ENCODE measurements at places on chromosomes 13 and 19.

GRCh38 chr13:27362064-27362751 is 62.2 kb upstream of the GTF3A start:
- peak; percentile 37 for DNase-seq

DNA sequence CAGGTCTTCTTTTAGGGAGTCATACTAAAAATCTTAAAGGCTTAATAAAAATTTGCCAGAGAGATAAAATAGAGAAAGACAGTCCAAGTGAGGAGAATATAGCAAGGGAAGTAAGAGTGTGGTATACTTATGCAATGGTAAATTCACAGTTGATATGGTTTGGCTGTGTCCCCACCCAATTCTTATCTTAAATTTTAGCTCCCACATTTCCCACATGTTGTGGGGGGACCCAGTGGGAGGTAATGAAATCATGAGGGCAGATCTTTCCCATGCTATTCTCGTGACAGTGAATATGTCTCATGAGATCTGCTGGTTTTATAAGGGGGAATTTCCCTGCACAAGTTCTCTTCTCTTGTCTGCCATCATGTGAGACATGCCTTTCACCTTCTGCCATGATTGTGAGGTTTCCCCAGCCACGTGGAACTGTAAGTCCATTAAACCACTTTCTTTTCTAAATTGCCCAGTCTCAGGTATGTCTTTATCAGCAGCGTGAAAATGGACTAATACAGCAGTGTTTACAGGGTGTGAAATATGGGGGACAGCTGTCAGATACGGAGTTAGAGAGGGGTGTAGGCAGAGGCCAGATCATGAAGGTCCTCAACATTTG is 115.4 kb downstream of the UGGT2 start:
- DNase-seq: no peak

GRCh38 chr19:53365899-53366493 is 491 bp downstream of the ZNF525 start:
- no peak for DNase-seq

GRCh38 chr19:19489804-19490204 is 25.5 kb downstream of the TSSK6 start:
- DNase-seq: no peak

DNA sequence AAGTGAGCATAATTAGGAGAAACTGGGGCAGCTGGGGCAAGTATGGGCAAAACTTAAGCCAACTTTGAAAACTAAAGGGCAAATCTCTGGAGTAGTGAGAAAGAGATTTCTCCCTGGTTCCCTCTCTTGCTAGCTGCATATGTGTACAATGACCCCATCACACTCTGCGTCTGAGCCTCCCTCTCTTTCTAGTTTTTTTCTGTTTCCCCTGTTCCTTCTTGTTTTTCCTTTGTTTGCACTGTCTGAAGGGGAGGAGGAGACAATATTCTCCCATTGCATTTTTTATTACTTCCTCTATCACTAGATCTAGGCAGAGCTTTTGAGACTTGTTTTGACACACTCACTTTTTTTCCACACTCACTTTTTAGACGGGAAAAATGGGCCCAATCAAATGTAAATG is 11.2 kb upstream of the CLDN10 start:
- no peak for DNase-seq

DNA sequence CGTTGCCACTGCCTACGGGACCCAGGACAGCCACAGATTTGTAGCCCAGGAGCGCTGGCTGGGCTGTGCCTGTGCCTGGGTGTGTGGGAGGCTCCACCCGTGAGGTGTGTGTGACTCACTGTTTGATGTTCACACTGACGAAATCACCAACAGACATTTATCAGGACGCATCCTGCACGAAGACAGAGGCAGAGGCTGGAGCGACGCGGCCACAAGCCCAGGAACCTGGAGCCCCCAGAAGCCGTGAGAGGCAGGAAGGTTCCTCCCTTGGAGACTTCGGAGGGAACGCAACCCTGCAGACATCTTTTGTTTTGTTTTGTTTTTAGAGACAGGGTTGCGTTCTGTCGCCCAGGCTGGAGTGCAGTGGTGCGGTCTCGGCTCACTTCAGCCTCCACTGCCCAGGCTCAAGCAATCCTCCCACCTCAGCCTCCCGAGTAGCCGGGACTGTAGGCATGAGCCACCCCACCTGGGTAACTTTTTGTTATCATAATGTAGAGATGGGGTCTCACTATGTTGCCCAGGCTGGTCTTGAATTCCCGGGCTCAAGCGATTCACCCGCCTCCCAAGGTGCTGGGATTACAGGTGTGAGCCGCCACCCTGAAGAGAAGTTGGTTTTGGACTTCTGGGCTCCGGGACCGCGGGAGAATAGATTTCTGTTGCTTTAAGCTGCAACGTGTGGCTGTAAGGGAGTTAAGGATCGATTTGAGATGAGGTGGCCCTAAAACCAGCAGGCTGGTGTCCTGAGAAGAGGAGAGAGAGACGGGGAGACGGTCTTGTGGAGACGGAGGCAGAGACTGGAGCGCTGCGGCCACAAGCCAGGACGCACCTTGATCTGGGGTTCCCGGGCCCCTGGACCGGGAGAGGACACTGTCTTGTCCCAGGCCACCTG is 24.9 kb upstream of the WDR18 start:
- no peak for DNase-seq

DNA sequence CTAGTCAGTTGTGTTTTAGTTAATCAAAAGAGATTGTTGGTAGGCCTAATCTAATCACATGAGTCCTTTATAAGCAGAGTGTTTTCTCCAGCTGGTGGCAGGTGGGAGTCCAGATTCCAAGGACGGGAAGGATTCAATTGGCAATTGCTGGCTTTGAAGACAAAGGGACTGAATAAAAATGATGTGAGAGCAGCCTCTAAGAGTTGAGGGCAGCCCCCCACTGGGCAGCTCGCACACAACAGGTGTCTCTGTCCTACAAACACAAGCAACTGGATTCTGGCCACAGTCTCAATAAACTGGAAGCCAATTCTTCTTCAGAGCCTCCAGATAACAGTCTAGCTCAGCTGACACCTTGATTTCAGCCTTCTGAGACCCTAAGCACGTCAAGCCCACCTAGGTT is 915.2 kb downstream of the PCDH9 start:
- DNase-seq: no peak

- DNase-seq: no peak
Measured at GRCh38 chr19:16470911-16471811, 609 bp downstream of the EPS15L1 start.

DNA sequence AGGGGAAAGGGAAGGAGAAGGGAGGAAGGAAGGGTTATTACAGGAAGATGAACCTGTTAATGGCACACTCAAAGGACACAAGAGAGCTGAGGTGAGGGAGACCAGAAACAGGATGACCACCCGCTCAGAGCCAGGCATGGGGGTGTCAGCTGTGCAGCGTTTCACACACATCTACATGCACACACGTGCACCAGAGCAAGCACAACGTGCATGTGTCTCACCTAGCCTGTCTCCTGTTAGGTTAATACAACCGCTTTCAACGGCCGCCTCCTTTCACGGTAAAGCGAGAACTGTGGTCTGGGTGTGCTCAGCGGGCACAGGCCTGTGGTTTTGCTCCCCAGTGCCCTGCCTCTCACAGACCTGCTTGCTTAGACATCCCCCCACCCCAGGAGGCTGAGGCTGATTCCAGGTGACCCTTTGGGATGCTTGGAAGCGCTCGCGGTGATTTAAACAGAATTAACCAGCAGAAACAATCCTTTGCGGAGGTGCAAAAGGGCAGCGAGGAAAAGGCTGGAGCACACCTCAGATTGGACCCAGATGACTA is 27.4 kb downstream of the IRS2 start:
- no peak for DNase-seq

DNA sequence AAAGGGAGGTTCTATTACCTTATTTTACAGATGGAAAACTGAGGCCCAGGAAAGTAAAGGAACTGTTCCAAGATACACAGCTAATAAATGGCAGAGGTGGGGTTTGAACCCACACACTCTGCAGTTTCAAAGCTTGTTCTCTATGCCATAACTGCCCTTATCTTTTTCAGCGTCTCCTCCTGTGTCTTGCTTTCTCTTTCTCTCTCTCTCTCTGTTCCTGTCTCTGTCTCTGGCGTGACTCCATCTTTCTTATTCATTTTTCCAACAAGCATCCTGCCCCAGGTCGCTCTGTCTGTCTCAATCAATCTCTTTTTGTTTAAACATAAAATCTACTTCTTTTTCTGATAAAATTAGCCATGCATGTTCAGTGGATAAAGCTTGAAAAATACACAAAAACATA is 3.2 kb upstream of the IFNL4 start:
- no peak for DNase-seq

- no peak for DNase-seq
Measured at GRCh38 chr19:6811906-6812305, 39.4 kb downstream of the VAV1 start.

DNA sequence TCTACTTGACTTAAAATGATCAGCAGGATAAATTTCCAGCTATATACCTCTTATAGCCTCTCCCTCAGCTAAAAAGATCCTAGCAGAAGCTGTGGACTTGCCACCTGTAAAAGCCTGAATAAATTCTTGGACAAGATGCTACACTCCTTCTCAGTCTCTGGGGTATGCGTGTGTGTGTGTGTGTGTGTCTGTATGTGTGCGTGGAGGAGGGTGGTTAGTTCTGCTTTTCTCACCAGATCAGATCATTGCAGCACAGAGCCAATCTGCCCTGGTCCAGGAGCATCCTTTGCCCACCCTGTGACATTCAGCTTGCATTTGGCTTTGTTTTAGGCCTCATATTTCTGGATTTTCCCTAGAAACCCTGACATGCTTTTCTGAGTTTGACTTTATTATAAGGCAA is 438.3 kb downstream of the RFC3 start:
- DNase-seq: peak; percentile 45

- DNase-seq: no peak
Measured at GRCh38 chr13:23956106-23956505, 58.8 kb upstream of the C1QTNF9B start.

DNA sequence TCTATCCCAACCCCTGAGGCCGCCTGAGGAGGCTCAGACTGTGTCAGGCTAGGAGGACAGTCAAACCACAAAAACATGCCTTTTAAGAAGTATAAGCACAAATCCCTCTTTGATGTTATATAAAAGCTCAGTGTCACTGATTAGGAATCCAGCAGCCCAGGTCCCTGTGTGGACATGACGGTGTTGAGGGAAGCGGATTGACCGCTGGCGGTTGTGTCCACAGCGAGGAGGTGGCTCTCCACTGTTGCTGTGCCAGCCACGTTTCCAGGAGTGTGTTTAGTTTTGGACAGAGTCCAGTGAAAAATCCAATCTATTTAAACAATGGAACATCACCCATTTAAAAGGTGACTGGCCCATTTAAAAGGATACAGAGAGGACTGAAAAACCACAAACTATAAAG is 7.5 kb upstream of the GJA3 start:
- DNase-seq: no peak

- no peak for DNase-seq
Measured at GRCh38 chr13:52118595-52118994, 10.3 kb downstream of the NEK5 start.

- DNase-seq: no peak
Measured at GRCh38 chr13:42553098-42554046, 20.6 kb upstream of the TNFSF11 start.

- no peak for DNase-seq
Measured at GRCh38 chr19:4081441-4082129, 14.9 kb upstream of the ZBTB7A start.

DNA sequence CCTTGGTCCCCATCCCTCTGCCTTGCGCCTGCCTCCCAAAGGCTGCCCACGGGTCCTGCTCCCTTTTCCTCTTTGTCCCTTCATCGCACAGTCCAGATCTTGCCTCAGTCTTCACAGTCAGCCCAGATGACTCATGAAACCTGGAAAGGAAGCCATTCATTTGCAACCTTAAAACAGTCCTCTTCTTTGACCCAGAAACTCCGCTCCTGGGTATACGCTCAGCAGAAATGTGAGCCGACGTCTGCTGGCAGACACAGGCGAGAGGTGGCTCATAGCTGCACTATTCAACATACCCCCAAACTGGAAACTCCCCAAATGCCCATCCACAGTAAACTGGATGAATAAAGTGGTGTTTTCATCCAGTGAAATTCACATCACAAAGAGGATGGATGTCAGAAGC is 13.6 kb upstream of the PEPD start:
- no peak for DNase-seq

GRCh38 chr13:30859326-30859725 is 46.7 kb upstream of the MEDAG start:
- no peak for DNase-seq

DNA sequence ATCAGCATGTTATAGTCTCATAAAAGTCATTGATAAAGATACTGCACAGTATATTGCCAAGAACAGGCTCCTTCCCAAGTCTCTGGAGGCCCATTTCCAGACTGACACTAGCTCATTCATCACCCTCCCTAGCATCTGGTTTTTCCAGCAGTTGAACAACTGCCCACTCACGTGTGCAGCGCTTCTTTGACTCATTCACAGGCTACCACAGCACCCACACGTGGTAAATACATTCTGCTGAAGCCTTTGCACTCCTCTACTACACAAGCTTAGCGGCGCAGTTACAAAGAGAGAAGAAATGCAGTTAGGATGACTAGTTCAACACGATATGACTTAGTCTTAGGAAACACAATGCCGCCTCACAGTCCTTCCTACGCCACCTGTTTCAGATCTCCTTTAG is 87.7 kb downstream of the DOCK9 start:
- DNase-seq: no peak

DNA sequence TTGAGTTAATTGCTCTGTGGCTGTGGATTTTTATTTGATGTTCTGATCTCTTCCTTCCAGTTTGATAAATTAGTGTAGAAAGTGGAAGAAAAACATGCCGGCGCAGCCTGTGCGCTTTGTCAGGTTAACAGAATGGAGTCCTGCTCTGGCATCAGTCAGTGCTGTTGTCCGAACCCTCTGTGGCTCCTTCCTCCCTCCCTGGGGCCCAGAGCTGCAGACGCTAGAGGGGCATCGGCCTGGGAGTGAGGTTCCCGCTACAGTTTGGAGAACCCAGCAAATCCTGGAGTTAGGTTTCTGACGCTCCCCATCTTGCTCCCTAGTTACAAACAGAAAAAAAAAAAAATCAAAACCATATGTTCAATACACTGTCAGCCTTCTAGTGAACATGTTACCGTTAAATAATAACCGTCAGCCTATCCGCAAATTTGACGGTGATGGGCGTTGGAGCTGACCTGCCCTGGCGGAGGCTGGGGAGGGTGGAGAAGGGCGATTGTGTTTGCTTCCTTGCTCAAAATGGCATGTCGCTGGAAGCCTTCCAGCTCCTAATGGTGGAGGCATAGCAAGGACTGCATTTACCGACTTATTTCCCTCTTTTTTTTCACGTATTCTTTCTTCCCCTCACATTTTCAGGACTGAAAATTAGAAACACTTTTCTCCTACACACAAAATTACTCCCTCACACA is 13.6 kb downstream of the MBNL2 start:
- DNase-seq: no peak

GRCh38 chr19:858868-859843 is at the start of gene CFD:
TSS of gene CFD (plus strand) at chr19:859664. CDS start at chr19:859690, 26 bp downstream.
- no peak for DNase-seq

DNA sequence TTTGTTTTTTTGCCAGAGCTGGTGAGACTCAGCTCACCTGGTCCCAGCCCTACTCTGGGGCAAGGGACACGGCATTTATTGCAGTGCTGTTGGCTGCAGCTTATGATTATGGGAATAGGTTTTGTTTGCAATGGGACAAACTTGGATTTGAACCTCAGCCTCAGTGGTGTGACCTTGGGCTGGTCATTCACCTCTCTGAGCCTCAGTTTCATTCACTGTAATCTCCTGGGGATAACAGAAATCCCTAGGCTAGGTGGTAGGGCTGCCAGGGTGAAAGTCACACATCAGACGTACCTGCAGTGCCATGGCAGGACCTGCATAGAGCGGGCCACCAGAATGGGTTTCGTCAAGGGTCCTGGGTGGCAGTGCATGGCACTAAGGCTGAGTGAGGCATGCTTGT is 73.7 kb upstream of the MEDAG start:
- DNase-seq: no peak

GRCh38 chr13:46143184-46143701 is 38.4 kb upstream of the CPB2 start:
- no peak for DNase-seq

GRCh38 chr19:44623626-44624025 is 10.3 kb downstream of the IGSF23 start:
- DNase-seq: no peak
